Fibroblast of the aortic adventitia (primary cell): ENCODE measurements at places on chromosomes 2 and 18. TPM values are rescaled to one million over a fixed set of nuclear protein-coding genes. Genes with fewer than 3 reads are reported as not detected.
A peak's percentile ranks its signal among the peaks of the same experiment; 100 is the strongest.

CCBE1 gene
- 16.2 and 35.3 TPM in 2 replicates for total RNA-seq

DLX1 gene
- total RNA-seq, result 0.41 and 0.99 TPM in 2 replicates

CFAP65 gene
- total RNA-seq, result not detected in 2 replicates

RFX8 gene
- 5.3 and 24.1 TPM in 2 replicates for total RNA-seq

MPHOSPH10 gene
- total RNA-seq, result 23.4 and 56.3 TPM in 2 replicates

VWC2L gene
- not detected in 2 replicates for total RNA-seq

CNTNAP5 gene
- under 0.01 TPM in 1 of 2 replicates, not detected in the other for total RNA-seq

DNA sequence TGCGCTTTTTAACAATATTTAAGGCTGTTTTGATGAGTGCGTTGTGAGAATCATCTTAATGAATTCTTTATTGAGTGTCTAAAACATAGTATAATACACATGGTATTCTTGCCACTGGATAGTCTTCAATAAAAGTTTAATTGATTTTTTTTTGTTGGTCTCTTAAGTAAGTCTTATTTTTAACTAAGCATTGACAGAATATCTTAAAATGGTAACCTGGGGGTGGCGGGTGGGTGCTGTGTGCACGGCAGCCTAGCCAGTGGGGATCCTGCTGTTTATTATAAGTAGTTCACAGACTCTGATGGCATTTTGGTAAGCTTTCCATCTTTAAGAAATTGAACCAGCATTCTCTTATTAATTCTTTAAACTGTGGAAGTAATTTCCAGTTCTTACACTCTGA, 6.0 kb downstream of the SOX11 start:
- DNase-seq, result no peak

- DNase-seq, result no peak
Observed at GRCh38 chr18:52536039-52536438, 196.0 kb downstream of the DCC start.

DNA sequence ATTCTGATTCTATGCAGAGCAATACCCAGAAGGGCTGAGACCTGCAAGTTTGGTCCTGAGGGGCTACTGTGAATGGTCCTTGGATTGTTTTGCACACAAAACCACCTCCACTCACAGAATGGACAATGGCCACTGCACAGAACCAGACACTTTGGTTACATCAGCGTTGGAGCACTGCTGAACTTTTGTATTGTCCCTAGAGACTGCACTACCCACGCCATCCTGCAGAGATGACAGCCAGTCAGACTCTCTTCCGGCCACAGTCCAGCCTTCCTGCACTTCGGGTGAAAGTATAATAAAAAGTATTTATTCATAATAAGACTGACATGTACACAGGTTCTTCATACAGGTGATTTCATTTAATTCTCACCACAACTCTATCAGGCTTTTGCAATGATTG, 35.7 kb downstream of the CELF4 start:
- no peak for DNase-seq

DNA sequence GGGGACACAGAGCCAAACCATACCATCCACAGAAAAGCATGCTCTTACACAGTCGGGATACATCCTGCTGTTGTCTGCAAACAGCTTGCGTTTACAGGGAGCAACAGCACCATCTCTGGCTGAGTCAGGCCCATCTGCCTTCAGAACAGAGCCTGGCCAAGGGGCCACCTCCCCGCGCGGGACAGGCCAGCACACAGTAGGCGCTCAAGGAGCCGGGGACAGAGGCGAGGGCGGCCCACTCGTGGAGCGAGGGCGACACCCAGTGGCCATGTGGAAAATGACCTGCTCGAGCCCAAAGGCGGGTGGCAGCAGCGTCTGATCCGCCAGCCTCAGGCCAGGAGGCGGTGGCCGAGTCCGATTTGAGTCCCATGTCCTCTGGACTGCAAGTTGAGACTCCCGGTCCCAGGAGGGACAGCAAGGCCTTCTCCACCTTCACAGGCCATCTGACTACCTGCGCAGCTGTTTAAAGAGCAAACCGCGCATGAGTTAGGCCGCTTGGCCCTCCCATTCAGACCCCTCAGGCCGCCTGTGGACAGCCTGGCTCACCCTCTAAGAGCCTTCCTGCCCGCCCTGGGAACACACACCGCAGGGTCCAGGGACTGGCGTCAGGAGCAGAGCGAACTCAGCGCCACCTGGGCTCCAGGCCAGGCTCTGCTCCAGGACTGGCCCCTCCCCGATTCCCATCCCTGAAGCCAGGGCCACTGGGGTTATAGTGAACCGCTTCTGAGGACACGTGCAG, 38.3 kb downstream of the TTC32 start:
- peak; percentile 59 for DNase-seq

GRCh38 chr2:152584301-152584700, 133.0 kb downstream of the PRPF40A start:
- DNase-seq, result peak; percentile 82

DNA sequence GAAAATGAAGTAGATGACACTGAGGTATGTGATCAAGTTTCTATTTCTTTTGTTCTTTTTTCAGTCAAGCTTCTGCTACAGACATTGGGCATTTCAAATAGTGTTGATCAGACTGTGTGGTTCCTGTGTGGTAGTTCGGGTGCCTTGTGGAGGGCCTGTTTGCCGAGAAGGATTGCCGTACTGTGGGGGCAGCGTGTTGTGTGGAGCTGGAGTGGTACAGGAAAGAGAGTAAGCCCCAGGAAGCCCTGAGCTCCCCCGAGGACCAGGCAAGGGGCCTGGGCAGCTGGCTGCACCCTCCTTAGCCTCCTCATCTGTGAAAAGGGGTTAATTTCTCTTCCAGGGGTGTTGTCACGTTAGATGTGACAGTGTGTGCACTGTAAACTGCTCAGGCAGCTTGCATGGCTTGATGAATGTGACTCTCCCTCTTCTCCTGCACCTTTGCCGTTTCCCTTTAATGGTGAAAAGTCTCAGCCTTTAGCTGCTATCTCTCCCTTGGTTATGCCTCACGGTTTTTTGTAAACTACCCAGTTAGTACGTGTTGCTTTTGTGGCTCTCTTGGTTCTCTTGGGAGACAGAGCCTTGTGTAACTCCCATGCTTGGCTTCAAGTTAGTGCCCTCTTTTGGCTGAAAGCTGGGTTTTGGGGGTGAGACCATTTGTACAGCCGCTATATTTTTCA, 19.5 kb downstream of the C2orf74 start:
- DNase-seq, result peak; percentile 37

- DNase-seq, result no peak
Observed at GRCh38 chr2:221228214-221228769, 343.8 kb downstream of the EPHA4 start.

DNA sequence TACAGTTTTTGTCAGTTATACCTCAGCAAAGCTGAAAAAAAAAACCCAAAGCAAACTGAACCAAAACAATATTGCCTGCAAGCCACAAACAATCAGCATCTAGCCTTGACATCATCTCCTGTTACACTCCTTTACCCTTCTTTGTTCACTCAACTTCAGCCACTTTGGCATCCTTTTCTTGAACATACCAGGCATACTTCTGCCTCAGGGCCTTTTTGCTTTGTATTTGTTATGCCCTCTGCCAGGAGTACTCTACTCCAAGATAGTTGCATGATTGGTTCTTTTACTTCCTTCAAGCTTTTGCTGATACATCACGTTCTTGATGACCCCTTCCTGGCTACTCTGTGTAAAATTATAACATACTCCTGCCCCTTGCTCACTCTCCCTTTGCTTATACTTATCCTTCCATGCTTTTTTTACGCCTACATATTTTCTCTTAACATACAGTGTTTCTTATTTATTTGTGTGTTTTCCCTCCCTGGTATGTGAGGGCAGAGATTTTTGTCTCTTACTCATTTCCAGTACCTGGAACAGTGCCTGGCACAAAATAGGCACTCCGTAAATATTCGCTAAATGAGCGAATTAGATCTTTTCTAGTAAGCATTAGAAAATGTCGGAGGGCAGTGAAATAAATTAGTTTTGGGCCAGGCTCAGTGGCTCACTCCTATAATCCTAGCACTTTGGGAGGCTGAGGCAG, 12.7 kb downstream of the ABI2 start:
- DNase-seq, result peak; percentile 88

DNA sequence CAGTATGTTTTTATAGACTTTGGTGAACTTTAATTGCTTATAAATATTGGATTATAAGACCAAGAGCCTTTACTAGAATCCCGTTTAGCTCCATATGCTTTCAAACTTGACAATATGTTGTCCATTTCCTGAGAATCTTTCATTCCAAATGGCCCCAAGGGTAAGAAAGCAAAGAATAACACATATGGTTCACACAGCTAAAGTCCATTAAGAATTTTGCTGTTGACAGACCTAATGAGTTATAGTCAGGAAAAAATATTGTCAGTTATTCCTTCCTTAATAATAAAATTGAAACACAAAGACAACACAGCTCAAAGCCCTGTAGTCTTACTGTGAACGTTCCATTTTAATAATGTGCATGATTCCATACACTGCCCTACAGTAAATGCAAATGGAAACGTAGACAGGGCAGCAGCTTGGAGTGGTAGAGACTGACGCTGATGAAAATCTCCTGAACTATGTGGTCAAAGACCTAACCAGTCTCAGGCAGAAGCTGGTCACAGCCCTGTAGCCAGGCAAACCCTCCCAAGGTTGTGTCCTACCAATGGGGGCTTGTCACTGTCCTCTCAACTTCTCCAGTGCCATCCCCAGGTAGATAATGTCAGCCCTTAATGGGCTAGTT, 49.0 kb upstream of the ATIC start:
- no peak for DNase-seq

DNA sequence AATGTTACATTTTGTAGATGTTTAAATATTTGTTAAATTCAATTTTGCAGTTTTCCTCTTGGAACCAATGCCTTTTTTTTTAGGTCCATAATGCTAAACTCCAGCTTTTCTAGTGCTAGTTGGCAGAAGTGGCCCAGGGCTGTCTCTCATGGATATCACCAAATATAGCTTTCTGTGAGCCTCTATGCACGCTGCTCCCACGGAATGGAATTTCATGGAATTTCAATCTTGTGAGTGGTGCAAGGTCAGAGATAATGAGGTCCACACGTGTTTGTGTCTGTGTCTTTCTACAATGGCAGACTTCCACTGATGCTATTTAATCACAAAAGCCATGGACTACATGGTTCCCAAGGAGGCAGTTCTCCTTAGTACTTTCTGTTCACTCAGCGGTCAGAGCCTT, 191.5 kb upstream of the PARD3B start:
- DNase-seq, result peak; percentile 59

- no peak for DNase-seq
Observed at GRCh38 chr2:217937446-217937845, 65.3 kb downstream of the TNS1 start.

DNA sequence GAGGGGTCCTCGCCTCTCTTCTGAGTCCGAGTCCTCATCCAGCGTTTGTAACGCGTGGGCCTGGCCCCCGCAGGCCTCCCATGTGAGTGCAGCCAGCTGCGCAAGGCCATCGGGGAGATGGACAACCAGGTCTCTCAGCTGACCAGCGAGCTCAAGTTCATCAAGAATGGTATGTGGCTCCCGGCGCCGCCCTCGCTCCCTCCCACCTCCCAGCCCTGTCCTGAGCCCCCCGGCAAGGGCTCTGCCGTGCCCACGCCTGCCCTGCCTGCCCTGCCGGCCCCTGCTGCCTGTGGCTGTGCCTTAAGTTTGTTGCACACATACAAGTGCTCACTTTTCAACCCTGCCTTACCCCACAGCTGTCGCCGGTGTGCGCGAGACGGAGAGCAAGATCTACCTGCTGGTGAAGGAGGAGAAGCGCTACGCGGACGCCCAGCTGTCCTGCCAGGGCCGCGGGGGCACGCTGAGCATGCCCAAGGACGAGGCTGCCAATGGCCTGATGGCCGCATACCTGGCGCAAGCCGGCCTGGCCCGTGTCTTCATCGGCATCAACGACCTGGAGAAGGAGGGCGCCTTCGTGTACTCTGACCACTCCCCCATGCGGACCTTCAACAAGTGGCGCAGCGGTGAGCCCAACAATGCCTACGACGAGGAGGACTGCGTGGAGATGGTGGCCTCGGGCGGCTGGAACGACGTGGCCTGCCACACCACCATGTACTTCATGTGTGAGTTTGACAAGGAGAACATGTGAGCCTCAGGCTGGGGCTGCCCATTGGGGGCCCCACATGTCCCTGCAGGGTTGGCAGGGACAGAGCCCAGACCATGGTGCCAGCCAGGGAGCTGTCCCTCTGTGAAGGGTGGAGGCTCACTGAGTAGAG, 14.4 kb upstream of the ALLC start:
- DNase-seq, result no peak

- peak; percentile 50 for DNase-seq
Observed at GRCh38 chr2:168030862-168031624, 216.4 kb downstream of the STK39 start.

- no peak for DNase-seq
Observed at GRCh38 chr2:234495251-234496054, 1.4 kb downstream of the ARL4C start.

DNA sequence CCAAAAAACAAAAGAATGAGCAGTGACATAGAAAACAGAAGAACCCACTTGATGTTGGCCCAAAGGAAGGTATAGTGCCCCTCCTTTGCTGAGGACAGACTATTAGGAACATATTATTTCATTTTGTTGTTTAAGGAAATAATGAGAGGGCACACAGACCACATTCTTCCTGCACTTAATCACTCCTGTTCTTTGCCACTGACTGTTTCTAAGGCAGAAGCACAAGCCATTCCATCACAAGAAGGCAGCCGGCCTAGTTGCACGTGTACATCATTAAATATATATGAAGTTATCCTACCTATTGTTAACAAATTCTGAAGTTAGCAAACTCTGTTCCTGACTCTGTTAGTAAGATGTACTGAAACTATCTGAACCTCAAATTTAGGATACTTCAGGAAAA, 110.0 kb downstream of the LNPK start:
- no peak for DNase-seq

DNA sequence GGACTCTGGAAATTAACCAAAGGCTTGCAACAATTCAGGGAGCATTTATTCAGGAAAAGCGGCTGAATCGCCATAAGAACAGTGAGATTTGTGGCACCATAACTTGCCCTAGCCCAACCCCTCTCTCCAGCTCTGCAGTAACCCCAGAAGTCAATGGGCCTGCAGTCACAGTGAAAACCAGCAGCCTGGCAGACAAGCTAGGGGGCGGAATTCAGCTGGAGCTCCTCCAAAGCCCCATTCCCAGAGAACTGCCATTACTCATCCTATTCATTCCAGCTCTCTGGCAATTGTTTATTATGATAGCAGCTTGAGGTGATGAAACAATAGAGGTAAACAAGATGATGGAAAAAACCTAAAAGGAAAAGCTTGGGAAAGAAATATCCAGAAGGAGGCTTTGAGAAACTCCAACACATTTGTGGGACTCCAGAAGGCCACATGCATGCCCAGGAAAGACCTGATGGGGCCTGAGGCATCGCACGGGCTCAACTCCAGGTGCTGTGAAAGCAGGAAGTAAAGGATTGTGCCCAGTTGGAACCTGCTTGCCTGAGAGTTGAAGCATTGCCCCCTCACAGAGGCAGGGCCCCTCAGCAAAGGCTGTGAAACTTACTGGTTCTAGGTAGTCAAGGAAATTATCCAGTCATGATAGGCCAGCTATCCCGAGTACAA, 126.7 kb downstream of the TWIST2 start:
- peak; percentile 97 for DNase-seq

GRCh38 chr2:133265432-133265949, 302.8 kb downstream of the NCKAP5 start:
- no peak for DNase-seq
